CD4-positive, alpha-beta T cell treated with Interferon alpha-2 for 1 hour (primary cell): ENCODE measurements at places on chromosomes 4 and X.

- DNase-seq = peak; percentile 43
These were observed 104.0 kb downstream of the PHEX start for GRCh38 chrX:22135994-22136684.

DNA sequence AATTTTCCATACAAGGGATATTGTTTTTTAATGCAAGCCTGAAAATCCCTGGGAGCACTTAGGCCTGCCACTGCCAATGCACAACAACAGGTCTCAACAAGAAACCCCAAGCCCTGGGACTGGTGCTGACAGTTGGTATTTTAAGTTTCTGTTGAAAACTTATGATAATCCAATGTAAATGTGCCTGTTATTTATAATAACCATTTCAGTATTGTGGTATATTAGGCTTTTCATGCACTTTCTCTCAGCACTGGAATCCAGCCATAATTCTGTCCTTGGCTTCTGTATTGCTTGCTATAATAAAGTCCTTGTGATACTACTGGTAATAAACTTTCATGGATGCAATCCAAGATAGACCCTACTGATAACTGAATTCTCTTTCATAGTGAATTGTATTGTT is 218.9 kb downstream of the PCDH7 start:
- DNase-seq = no peak

- DNase-seq = no peak
These were observed 12.1 kb upstream of the TENM3 start for GRCh38 chr4:182231080-182231479.

- no peak for DNase-seq
These were observed 148.3 kb upstream of the USP38 start for GRCh38 chr4:143036443-143036842.
